Left ventricle myocardium inferior (tissue), 1 donor: ENCODE measurements at places on chromosomes 6 and 20. TPM values are rescaled to one million over a fixed set of nuclear protein-coding genes. Genes with fewer than 3 reads are reported as not detected.

- no peaks in the 10 kb centered on the region for H3K27me3 ChIP-seq
- H3K36me3 ChIP-seq: no peaks in the 10 kb centered on the region
- H3K27ac ChIP-seq: no peak overlapping the region
- H3K4me1 ChIP-seq: peaks cover 12% of the 10 kb centered on the region
- H3K4me3 ChIP-seq: no peak overlapping the region
These were observed 736.4 kb upstream of the MARCKS start for GRCh38 chr6:113120582-113121285.

DNA sequence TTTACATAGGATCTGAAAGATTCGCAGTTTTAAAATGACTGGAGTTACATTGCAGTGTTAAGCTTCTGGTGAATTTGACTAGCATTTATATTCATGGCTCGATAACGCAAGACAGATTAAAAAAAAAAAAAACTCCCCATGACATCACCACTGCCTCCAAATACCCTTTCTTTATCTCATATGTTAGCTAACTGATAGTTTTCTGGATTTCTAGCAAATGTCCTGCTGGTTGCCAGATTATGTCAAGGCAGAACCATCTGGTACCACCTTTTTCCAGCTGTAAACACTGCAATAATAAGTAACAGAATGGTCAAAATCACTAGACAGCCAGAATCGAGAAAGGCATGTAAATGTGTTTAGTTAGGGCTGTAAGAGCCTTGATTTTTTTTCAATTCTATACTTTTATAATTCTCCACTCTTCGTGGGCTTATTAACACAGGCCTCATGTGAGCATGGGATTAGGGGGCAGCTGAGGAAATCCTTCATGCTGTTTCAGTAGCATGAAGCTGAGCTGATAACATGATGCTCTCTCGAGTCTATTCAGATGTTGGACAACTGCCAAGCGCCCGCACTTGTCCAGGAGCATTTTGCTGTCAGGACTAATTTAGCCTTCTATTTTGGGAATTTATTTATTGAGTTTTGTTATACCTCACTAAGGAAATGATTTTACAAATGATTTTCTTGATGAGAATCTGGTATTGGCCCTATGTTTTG lies 166.0 kb upstream of the SCGN start:
- DNase-seq: peak; percentile 66
- no peaks in the 10 kb centered on the region for H3K36me3 ChIP-seq
- H3K4me3 ChIP-seq: no peak overlapping the region
- no peaks in the 10 kb centered on the region for H3K27me3 ChIP-seq
- H3K4me1 ChIP-seq: peaks cover 35% of the 10 kb centered on the region
- peak overlapping the region; percentile 31 for H3K27ac ChIP-seq

- H3K27me3 ChIP-seq: no peaks in the 10 kb centered on the region
- H3K4me1 ChIP-seq: peaks cover 4% of the 10 kb centered on the region
- DNase-seq: no peak
These were observed 178.4 kb downstream of the DLL1 start for GRCh38 chr6:170112583-170112860.

- H3K36me3 ChIP-seq: peaks cover 99% of the 10 kb centered on the region
- no peak for DNase-seq
- peak overlapping the region; percentile 71 for H3K27ac ChIP-seq
- no peaks in the 10 kb centered on the region for H3K27me3 ChIP-seq
- peaks cover 69% of the 10 kb centered on the region for H3K4me1 ChIP-seq
These were observed 29.2 kb downstream of the JAG1 start for GRCh38 chr20:10644458-10645204.

- H3K27ac ChIP-seq: no peak overlapping the region
- no peaks in the 10 kb centered on the region for H3K27me3 ChIP-seq
- no peak for DNase-seq
These were observed 12.6 kb downstream of the ANKEF1 start for GRCh38 chr20:10047427-10047826.

DNA sequence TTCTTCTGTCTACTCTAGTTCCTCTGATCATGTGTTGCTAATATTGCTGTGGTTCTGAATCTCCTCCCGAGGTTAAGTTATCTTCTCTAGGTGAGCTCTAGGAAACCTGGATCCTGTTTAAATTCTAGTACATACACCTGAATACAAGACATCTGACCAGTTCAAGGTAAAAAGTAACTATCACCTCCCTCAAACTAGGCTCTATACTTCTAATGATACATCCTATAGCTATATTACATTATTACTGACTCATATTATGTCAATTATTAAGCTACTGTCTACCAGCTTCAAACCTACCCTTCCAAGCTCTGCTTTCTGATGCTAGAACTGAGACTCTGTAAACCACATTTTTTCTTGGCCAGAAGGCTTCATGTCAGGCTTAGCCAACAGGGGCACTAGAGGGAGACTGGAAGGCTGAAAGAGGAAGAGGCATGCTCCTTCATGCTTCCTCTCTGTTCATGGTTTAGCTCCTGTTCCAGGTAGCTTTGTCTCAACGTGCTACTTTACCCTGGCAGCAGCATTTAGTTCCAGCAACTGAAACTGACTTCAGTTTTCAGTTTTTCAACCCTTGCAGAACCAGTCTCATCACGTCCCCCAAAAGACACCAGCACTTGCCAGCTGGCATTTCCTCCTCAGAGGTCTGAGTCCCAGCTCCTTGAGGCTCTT lies 148.4 kb upstream of the TOP1 start:
- no peak for DNase-seq
- H3K4me3 ChIP-seq: no peak overlapping the region
- H3K27me3 ChIP-seq: no peaks in the 10 kb centered on the region

- peaks cover 4% of the 10 kb centered on the region for H3K36me3 ChIP-seq
- peaks cover 22% of the 10 kb centered on the region for H3K4me1 ChIP-seq
- H3K27me3 ChIP-seq: peaks cover 4% of the 10 kb centered on the region
These were observed 59.5 kb upstream of the ARMH2 start for GRCh38 chr6:24858177-24858653.

DNA sequence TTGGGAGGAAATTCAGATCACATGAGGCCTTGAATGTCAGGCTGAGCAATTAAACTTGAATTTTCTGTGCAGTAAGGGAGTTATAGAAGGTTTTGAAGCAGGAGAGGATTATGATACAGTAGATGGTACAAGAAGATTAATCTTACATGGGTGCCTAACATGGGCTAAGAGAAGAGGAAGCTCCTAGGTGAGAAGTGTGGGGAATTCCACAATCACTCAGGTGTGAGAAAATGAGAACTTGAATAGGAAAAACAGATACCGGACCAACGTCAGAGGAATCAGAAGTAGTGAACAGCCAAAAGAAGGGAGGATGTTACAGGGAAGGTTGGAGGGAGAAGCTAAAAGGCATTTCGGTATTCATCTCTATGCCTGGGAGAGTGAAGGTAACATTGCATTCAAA lies 250.7 kb upstream of the SLC35B3 start:
- H3K4me3 ChIP-seq: no peak overlapping the region
- no peaks in the 10 kb centered on the region for H3K4me1 ChIP-seq
- no peaks in the 10 kb centered on the region for H3K27me3 ChIP-seq
- no peak for DNase-seq
- no peak overlapping the region for H3K27ac ChIP-seq

DNA sequence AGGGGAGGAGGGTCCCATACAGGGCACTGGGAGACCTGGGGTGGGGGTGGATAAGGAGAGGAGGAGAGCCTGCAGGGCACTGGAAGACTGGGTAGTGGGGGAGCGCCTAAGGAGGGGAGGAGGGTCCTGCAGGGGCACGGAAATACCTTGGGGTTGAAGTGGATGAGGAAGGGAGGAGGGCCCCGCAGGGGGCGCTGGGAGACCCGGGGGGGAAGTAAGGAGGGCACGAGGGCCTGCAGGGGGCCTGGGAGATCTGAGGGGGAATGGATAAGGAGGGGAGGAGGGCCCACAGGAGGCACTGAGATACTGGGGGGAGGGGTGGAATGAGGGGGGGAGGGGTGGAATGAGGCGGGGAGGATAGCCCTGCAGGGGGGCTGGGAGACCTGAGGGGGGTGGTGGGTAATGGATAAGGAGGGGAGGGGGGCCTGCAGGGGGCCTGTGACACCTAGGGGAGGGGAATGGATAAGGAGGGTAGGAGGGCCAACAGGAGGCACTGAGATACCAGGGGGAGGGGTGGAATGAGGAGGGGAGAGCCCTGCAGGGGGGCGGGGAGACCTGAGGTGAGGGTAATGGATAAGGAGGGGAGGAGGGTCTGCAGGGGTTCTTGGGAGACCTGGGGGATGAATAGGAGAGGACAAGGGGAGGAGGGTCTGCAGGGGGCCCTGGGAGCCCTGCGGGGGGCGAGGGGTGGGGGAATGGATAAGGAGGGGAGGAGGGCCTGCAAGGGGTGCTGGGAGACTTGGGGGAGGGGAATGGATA lies 567 bp upstream of the CTCFL start:
- H3K27me3 ChIP-seq: peaks cover 17% of the 10 kb centered on the region
- H3K4me1 ChIP-seq: no peaks in the 10 kb centered on the region
- no peaks in the 10 kb centered on the region for H3K36me3 ChIP-seq
- H3K27ac ChIP-seq: no peak overlapping the region
- DNase-seq: no peak

- peaks cover 52% of the 10 kb centered on the region for H3K36me3 ChIP-seq
- no peak overlapping the region for H3K4me3 ChIP-seq
- no peak for DNase-seq
- H3K27ac ChIP-seq: no peak overlapping the region
- no peaks in the 10 kb centered on the region for H3K27me3 ChIP-seq
These were observed 28.1 kb downstream of the INSM1 start for GRCh38 chr20:20395903-20396568.

The CCM2L gene
- total RNA-seq: 7.5 TPM

The TSBP1 gene
- not detected for total RNA-seq

The CRIP3 gene
- total RNA-seq: 42.3 TPM

The BHLHE23 gene
- total RNA-seq: not detected

The CPNE5 gene
- total RNA-seq: 26.5 TPM
